ENCODE measurements at places on chromosomes 4 and X.

DNA sequence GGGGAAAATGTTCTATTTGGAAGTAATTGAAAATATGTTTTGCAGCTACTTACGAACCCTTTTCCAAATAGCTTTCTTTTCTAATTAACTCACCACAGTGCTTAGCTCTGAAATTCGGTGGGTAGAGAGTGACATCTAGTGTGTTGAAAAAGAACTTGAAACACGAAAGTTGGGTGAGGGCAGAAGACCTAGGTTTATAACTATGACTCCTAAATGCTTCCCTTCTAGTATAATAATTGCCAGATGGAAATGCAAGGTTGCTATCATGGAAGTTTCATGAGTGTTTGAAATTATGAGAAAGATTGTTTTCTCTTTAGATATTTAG lies 77.3 kb upstream of the NOCT start:
- no peak for DNase-seq

GRCh38 chrX:71955530-71956120 lies 45.0 kb downstream of the NHSL2 start:
- no peak for DNase-seq

- no peak for DNase-seq
Observed at GRCh38 chr4:23857367-23857959, 32.4 kb downstream of the PPARGC1A start.

- no peak for DNase-seq
Observed at GRCh38 chr4:170111546-170111945, 21.8 kb upstream of the AADAT start.

DNA sequence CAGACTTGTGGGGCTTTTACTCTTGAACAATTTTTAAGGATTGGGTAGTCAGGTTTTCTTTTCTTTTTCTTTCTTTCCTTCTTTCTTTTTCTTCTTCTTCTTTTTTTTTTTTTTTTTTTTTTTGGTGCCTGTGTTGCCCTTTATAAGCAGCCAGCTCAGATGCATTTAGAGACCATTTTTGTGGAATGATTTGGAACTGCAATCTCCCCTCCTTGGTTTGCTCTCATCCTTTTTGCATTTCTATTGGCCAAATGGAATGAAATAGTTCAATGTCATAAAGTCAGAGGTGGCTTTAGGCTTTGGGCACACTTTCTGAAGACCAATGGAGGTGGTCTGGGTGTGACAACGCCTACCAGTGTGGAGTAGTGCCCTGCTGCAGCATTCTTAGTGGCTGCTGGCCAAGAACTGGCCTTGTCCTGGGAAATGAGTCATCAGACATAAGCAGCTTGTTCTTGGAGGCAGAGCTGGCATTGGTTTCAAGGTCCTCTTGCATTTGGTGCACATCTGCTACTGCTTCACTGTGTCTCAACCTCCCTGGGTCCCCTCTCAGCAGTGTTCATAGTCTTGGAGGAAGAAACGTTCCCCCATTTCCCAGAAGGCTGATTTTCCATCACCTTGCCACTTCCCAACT lies 84.5 kb downstream of the CT47B1 start:
- DNase-seq = no peak

DNA sequence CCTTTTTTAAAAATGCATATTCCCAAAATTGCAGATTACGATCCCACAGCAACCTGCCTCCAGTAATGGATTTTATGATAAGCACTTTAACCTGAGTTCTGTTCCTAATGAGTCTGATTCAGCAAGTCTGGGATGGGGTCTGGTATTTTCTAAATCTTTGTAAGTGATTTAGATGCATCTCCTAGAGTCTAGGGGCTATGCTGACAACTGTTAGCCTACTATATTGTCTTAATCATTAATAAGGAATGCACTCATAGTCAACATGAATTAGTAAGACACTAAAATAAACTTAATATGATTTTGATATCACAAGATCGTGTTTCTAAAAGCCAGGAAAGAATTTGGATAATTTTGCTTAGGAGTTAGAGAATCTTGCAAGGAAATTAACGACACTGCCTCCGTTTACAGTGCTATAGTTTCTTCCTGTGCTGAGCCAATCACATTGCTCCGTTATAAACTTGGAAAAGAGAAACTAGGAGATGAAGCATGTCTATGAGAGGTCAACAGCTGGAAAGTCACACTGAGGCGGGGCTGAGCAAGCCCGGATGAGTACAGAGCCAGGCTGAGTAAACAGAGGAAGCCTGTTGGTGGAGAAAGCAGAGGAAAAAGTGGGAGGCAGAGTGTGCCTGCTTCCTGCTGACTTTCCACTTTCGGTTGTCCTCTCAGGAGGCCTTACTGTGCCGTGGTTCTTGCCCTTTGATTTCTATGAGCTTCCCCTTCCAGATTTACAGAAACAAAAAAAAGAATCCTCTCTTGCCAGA lies 5.4 kb downstream of the SCARB2 start:
- DNase-seq = no peak

DNA sequence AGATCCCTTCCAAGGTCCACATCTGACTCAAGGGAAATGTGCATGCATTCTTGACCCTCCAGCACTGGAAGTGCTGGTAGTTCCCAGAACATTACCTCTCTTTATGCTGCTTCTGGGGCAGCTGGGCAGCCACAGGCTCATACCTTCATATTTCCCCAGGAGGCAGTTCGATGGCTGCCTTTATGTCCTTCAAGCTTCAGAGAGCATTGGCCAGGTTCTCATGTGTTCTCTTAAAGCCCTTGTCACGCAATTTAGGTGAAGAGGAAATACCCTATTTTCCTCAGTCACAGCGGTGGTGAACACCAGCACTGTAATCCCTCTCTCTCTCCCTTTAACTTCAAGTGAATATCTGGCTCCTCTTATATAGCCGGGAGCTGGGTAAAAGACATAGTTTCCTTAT lies 134.3 kb downstream of the MID1IP1 start:
- no peak for DNase-seq

- DNase-seq = no peak
Observed at GRCh38 chr4:102783006-102783405, 22.2 kb upstream of the MANBA start.

DNA sequence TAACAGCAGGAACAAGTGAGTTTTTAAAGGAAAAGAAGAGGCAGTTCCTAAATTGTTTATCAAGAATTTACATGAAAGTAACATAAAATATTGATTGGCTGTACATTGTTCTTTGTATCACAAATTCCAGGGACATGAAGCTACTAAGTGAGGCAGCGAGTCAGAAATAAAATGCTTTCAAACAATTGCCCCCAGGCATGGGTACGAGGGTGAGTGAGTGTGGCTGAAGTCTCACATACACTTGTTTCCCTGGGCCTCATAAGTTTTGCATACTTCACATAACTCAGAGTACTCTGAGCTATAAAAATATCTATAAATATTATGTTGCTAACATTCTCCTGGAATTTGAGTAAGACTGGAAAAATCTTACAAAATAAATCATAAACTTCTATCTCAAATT lies 511.6 kb upstream of the PRKX start:
- no peak for DNase-seq

GRCh38 chr4:2898001-2898400 lies 54.4 kb downstream of the ADD1 start:
- no peak for DNase-seq

DNA sequence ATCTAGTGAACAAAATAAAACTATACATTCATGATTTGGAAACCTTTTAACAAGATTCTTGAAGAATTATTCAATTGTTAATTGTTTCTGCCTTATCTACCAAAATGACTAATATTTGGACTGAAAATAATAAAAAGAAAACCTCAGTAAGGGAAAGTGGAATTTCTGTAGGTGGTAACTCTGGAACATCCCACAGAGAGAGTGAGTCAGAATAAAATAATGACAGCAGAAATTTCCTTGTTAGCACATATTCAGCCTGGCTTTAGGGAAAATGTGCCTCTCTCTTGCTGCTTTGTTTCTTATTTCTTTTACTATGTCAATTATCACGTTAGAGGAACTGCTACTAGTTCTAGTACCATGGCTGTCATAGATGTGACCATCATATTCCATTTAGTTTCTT lies 421.5 kb upstream of the GNPDA2 start:
- no peak for DNase-seq

DNA sequence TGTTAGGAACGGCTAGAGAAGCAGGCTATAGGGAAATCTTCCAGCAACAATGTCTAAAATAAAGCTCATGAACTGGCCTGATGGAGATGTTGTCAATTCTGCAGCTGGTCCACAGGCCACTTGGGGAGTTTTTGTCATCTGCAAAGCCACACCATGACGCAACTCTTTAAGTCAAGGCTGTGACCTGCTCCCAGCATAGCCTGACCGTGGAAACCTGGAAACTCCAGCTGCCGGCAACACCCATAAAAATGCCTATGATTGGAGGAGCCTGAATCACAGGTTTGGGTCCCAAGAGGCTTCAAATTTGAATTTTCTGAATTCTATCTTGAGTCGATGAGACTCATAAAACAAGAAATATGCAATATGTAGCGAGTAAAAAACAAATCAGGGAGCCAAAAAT lies 969.2 kb upstream of the PRKX start:
- no peak for DNase-seq

- no peak for DNase-seq
Observed at GRCh38 chrX:69133921-69134542, 31.2 kb downstream of the PJA1 start.

DNA sequence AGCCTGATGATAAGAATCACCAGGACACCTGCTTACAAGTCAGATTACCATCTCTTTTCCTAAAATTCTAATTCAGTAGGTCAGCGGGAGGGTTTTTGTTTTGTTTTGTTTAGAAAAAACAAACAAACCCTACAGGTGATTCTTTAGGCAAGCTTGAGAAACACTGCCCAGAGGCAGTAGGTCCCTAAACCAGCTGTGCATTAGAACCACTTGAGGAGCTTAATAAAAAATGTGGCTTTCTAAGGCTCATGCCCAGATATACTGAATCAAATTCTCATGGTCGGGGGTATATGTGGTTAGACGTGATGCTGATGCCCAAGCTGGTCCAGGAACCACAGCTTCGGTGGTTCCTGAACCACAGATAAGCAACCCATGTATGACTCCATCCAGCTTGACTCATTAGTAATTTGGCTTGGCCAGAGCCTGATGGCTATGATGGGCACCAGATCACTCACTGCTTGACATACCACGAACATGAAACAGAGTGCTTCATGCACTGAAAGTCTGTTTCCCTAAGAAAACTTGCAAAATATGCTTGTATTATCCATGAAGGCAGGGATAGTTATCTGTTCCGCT lies 338.1 kb upstream of the F9 start:
- DNase-seq = no peak

DNA sequence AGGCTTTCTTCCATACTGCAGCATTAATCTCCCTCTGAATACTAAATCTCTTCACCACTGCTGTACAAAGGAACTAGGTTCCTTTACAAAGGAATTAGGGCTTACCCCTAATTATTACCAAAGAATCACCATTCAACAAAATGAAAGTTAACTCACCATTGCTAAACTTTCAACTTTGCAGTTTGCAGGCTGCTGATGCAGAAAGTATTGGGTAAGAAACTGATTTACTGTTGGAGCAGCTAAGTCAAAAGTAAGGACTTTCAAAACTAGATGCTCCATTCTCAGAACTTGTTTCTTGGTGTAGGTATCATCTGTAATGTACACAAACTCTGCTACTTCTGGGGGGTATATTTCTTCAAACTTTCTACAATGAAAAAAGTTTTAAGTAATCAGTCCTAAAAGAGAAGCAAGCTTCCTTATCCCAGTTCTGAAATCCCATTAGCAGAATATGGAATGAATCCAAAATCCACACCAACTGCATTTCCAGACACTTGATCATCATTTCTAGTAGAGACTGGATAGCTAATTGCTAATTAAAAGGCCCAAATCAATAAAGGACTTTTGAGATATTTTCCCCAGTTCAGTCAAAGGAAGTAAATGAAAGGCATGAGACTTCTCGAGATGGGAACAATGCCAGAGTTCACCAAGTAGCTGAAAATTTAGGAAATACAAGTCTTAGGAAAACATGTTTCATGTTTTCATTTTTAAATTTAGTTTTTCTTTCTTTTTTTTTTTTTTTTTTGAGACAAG lies 4.3 kb downstream of the CCNA2 start:
- no peak for DNase-seq

DNA sequence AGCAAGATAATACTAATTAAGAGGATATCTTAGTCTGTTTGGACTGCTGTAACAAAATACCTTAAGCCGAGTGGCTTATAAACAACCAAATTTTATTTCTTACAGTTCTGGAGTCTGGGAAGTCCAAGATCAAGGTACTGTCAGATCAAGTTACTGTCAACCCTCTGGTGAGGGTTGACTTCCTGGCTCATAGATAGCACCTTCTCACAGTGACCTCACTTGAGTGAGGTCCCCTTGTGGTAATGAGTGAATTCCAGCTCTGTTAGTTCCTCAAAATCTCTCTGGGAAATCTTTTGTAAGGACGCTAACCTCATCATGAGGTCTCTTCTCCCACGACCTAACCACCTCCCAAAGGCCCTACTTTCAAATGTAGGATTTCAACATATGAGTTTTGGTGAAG lies 36.9 kb upstream of the ADGRA3 start:
- DNase-seq = no peak

GRCh38 chrX:130682990-130683389 lies 220.0 kb downstream of the ENOX2 start:
- no peak for DNase-seq

DNA sequence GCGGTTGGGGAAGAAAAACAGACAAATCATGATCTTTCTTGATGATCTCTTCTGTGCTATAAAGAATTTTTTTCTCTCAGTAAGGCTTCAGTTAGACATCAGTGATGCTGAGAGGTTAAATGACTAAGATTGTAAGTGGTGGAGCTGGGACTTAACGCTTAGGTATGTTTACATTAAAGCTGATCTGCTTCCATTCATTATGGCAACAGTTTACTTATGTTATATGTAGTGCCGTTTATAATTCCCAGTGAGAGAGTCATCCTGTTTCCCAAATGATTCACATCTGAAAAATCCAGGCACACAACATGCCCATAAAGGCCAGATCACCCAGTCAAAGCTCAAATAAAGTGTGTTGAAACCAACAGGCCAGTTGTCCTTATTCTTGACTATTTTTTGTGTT lies 50.1 kb downstream of the CENPVL3 start:
- DNase-seq = no peak

GRCh38 chr4:176156656-176157055 lies 38.7 kb downstream of the SPATA4 start:
- DNase-seq = no peak

DNA sequence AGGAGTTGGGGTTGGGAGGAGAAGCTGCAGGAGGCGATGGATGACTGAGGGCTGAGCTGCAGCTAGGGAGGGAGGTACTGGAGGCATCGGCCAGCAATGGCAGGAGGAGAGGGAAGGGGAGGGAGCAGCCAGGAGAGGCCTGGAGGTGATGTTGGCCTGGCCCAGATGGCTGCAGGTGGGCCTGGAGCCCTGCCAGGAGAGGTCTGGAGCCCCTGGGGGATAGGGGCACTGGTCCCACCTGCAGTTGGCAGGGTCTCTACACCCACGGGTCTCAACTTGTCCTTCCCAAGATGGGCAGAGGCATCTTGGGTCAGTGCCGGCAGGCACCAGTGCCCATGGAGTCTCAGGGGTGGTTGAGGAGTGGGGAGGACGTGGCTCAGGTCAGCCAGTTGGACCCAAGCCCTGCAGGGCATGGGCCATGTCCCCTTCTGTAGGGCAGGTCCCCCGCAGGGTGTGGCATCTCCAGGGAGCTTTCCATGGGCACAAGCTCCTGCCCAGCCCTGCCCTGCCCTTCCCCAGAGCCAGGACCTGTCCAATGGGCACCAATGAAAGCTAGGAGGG lies 2.7 kb upstream of the MXD4 start:
- no peak for DNase-seq

- peak; percentile 14 for DNase-seq
Observed at GRCh38 chrX:2928583-2929434, at the start of gene ARSD. TSS of gene ARSD (minus strand) at chrX:2929339. CDS start at chrX:2929275, 64 bp downstream.
